Stimulated activated naive B cell treated with anti-CD40 and anti-IgM and Interleukin-4, amounts not matched to agents 10 μg/mL and 1 μg/mL and 100 μg/mL, for 72 hours (primary cell): ENCODE measurements at places on chromosomes 16 and 17.

GRCh38 chr17:46151762-46152161, 41.5 kb downstream of the KANSL1 start:
- no peak for DNase-seq

DNA sequence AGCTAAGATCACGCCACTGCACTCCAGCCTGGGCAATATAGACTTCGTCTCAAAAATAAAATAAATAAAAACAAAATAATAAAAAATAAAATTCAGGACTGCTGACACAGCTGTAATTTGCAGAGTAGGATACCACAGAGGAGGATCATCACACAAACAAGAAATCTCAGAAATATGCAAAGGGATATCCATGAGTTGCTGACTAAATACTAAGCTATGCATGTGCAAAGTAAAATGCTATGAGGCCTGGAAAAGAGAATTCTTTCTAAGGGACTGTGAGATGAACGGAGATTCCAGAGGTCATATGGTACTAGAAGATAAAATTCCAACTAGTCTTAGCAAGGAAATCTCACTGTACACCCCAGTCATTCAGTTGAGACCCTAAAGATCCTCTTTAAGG, 74.8 kb downstream of the SLC39A11 start:
- DNase-seq, result no peak

DNA sequence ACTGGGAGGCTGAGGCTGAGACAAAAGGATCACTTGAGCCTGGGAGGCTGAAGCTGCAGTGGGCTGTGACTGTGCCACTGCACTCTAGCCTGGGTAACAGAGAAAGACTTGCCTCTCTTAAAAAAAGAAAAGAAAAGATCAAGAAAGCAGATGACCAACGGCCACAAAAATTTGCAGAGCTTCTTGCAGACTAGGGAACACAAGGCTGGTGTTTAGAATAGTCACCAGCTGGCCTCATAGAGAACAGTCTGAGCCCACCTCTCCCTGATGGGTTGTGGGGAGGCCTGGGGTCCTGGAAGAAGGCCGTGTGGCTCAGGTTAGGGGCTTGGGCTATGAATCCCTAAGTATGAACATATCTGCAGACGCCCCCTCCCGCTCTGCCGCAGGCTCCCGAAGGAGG, 73.7 kb upstream of the MED9 start:
- DNase-seq, result no peak

DNA sequence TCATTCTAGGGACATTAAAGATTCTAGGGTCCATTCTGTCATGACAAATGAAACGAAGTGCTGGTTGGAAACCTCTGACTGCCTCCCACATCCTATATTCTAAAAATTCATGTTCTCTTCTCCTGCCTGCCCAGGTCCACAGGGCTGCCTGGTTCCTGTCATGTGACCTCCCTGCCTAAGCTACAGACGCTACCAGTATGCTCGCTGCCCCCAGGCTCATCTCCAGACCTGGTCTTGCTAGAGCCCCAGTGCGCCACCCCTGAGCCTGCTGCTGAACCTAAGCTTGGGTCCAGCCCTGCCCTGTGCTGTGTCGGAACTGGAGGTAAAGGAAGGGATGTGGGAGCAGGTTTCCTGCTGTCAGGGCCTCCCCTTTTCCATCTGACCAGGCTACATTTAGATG, 231.6 kb upstream of the CDH5 start:
- DNase-seq, result no peak

- no peak for DNase-seq
These were observed 19.2 kb upstream of the SLC46A1 start for GRCh38 chr17:28425206-28425605.

GRCh38 chr16:119295-119694, 19.2 kb downstream of the NPRL3 start:
- no peak for DNase-seq

- no peak for DNase-seq
These were observed 145.6 kb upstream of the CHMP6 start for GRCh38 chr17:80845863-80846671.

GRCh38 chr16:4625560-4626159, 1.0 kb downstream of the MGRN1 start:
- no peak for DNase-seq

DNA sequence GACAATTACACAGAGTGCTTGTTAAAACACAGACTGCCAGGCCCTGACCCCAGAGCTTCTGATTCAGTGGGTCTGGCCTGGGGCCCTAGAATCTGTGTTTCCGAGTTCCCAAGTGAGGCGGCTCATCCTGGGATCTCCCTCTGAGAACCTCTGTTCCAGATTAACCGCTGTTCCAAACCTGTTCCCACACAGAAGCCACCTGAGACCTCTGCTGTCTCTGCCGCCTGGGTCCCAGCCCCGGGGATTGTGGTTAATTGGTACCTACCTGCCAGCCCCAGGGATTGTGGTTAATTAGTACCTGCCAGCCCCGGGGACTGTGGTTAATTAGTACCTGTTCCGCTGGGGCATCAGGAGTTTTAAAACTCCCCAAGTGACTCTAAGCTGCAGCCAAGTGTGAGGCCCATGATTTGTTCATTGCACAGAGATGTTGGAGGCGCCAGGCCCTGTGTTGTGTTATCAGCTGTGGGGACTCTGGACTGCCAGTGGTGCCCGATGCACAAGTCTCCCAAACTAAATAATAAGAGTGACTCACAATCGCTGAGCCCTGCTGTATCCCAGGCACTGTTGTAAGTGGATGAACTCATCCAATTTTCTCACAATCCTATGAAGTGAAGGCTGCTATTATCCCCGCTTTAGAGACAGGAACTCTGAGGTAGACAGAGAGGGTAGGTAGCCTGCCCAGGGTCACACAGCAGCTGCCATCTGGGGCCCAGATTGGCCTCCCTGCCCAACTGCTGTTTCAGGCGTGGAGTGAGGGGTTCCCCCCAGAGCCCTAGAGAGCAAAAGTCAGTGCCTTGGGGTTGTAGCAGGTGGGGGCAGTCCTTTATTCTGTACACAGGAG, 219.7 kb downstream of the IRF8 start:
- DNase-seq, result no peak

DNA sequence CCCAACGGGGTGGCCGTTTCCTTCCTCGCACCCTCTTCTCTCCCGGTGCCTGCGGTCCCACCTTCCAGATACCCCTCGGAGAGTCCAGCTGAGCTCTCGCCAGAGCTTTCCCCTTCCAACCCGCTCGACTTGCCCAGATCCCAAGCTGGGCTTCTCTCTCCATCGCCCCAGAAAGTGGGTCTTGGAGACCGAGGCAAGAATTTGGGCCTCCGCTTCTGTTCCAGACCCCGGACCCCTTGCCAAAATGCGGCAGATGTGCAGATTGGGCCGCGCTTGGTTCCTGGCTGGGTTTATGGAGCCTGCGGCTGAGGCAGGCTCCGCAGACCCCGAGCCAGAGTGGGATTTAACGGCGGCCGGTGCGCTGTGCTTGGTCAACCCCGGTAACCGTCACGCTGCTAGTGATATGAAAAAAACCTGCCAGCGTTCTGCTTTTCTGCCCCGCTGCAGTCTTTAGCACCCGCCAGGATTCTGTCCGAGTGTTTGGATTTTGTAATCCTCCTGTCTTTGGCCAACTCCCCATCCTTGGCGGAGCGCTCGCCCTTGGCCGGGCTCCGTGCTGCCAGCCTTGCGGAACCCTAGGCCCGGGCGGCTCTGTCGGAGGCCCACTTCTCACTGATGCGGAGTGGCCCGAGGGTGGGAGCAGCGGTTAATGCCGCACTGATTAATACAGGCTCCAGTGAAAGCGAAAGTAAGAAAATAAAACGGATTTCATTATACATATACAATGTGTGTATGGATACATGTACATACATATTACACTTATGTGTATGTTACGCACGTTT, 754 bp upstream of the SLFN11 start:
- peak; percentile 29 for DNase-seq

DNA sequence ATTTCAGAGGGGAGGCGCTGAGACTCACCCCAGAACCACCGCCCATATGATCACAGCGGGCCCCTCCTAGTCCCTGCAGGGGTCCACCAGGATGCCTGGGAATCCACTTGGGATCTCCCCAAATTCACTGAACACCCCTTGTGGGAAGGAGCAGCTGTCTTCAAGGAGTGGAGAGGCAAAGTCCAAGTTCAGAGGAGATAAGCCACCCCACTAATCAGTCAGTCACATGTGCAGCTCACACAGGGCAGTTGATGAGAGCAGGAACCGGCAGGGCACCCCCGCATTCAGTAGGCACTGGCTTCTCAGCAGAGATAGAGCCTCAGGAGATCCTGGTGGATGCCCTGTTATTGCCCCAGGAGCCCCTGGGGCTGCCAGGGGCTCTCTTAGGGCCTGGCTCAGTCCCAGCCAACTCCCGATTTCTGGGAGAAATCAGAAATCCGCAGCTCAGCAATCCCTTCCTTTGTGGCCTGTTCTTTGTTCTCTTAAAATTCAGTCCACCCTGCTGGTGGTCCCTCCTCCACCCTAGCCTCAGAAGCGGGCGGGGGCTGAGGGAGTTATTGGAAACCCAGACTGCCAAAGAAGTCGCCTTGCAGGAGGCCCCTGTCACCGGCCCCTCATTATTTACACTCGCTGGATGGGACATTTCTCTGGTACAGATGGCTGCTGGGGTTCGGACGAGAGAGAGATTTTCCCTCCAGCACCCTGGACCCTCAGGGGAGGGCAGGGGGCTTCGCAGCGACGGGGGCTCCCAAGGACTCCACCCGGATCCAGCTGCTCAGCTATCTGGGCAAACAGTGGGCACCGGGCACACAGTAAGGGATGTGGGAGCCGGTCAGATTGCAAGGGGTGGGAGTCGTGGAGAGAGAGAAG, 1.8 kb downstream of the CDC42EP4 start:
- no peak for DNase-seq

DNA sequence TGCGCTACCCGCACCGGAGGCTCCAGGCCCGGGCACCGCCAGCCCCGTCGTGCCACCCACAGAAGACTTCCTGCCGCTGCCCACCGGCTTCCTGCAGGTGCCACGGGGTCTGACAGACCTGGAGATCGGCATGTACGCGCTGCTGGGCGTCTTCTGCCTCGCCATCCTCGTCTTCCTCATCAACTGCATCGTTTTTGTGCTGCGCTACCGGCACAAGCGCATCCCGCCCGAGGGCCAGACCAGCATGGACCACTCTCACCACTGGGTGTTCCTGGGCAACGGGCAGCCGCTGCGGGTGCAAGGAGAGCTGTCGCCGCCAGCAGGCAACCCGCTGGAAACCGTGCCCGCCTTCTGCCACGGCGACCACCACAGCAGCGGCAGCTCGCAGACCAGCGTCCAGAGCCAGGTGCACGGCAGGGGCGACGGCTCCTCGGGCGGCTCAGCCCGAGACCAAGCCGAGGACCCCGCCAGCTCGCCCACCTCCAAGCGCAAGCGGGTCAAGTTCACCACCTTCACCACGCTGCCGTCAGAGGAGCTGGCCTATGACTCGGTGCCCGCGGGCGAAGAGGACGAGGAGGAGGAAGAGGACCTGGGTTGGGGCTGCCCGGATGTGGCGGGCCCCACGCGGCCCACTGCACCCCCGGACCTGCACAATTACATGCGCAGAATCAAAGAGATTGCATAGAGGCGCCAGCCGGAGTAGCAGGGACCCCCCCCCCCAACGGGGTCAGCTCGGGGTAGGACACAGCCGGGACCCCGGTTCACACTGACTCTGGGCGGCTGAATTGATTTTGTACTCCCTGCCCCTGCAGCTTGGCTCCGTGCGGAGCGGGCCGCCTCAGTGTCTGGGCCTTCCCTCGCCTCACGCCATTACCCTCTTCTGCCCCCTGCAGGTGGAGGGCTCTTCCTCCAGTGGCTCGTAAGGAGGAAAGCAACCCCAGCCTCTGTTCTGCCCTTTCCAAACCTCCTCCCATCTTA, 58.5 kb downstream of the TMEM132E start:
- peak; percentile 60 for DNase-seq

DNA sequence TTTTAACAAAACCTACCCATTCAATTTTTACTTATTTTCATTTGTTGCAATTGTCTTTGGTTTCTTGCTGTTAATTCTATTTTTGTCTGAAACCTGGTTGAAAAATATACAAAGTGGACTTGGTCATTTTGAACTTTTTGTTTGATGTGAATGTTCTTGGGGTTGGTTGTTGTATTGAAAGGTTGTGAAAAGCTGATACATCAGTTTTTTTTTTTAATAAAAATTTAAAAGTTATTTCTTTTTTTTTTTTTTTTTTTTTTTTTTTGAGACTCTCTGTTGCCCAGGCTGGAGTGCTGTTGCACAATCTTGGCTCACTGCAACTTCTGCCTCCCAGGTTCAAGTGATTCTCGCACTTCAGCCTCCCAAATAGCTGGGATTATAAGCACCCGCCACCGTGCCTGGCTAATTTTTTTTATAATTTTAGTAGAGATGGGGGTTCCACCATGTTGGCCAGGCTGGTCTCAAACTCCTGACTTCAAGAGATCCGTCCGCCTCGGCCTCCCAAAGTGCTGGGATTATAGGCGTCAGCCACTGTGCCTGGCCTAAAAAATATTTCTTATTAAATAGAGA, 28.9 kb downstream of the WIPF2 start:
- no peak for DNase-seq

DNA sequence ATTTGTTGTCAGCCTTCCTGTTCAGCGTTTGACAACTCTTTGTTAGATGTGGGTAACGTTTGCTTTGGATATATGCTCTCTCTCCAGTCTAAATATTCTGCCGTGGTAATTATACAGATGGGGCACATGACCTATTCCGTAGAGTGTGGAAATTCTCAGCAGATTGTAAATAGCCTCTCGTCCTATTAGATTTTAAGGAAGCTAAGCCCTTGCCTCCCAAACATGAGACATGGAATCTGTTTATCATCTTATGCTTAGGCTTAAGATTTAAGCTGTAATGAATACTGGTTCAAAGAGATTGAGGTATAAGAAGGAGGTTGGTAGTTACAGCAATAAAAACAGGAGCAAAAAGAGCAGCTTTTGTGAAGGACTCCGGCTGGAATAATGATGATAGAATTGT, 87.4 kb downstream of the RBFOX1 start:
- no peak for DNase-seq

GRCh38 chr17:7034955-7035590, 742 bp upstream of the SLC16A13 start:
- DNase-seq, result no peak

GRCh38 chr17:77383613-77384608, 243.1 kb downstream of the SEC14L1 start:
- DNase-seq, result no peak

- no peak for DNase-seq
These were observed 96.5 kb downstream of the ANKRD11 start for GRCh38 chr16:89393738-89394406.

DNA sequence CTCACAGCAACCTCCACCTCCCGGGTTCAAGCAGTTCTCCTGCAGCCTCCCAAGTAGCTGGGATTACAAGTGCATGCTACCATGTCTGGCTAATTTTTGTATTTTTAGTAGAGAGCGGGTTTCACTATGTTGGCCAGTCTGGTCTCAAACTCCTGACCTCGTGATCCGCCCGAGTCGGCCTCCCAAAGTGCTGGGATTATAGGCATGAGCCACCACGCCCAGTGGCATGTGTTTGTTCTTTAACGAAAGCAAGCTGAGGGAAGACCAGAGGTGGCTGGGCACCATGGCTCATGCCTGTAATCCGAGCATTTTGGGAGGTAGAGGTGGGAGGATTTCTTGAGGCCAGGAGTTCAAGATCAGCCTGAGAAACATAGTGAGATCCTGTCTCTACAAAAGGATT, 18.1 kb downstream of the TNFRSF13B start:
- no peak for DNase-seq

GRCh38 chr16:49698931-49699840, 156.7 kb downstream of the ZNF423 start:
- DNase-seq, result no peak
